ENCODE measurements at places on chromosomes 3 and 15.

GRCh38 chr15:56972426-56972825, 54.0 kb downstream of the TCF12 start:
- DNase-seq = no peak

- DNase-seq = no peak
Measured at GRCh38 chr3:13686367-13687160, 137.6 kb downstream of the FBLN2 start.

DNA sequence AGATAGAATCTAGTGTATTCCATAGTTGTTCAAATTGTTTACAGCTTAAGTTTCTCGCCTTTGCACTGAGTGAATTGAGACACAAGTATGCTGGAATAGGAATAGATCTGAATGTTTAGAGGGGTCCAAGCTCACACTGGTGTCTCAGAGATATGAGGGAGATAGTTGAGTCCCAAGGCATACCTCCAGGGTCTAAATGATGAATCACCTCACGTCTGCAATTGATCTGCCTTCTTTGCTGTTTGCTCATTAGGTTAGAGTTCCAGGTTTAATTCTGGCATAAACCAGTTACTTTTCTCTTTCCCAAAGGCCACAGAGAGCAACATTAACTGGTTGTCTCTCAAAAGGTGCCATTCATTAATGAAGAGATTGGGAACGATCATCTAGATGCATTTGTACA, 106.3 kb upstream of the MME start:
- DNase-seq = no peak

- no peak for DNase-seq
Measured at GRCh38 chr3:8932507-8932906, 30.8 kb downstream of the RAD18 start.

GRCh38 chr15:36590838-36591237, 11.4 kb downstream of the CDIN1 start:
- DNase-seq = no peak

DNA sequence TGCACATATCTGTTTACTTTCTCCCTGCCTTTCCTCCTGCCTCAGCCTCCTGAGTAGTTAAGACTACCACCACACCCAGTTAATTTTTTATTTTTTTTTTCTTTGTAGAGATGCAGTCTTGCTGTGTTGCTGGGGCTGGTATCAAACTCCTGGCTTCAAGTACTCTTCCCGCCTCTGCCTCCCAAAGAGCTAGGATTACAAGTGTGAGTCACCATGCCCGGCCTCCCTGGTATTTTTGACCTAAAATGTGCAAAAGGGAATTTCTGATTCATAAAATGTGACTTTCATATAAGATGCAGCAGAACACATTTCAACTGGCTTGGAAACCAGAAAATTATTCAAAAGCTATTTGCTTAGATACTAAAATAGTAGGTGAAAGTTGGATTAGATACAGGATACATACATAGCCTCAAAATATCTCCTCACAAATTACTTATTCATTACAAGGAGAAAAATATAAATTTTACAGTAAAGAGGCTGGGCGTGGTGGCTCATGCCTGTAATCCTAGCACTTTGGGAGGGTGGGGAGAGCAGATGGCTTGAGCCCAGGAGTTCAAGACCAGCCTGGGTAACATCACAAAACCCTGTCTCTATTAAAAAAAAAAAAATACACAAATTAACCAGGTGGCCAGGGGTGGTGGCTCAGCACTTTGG, 32.0 kb downstream of the MAP4 start:
- DNase-seq = no peak

DNA sequence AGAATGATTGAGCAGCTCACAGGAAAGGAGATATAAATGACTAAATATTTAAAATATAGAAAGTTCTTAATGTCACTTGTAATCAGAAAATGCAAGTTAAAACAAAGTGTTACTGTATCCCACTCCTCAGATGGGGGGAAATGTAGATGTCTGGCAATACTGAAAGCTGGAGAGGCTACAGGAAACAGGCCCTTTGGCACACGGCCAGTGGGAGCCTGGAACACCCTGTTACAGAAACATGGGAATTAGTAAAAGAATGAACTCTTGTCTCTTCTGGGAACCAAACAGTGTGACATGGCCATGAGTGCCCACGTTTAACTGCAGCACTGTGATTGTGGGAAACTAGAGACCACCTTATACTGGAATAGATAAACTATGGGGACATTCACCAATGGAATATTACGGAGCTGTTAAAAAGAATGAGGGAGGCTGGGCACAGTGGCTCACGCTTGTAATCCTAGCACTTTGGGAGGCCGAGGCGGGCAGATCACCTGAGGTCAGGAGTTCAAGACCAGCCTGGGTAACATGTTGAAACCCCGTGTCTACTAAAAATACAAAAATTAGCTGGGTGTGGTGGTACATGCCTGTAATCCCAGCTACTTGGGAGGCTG, 50.2 kb downstream of the CDCP1 start:
- no peak for DNase-seq

DNA sequence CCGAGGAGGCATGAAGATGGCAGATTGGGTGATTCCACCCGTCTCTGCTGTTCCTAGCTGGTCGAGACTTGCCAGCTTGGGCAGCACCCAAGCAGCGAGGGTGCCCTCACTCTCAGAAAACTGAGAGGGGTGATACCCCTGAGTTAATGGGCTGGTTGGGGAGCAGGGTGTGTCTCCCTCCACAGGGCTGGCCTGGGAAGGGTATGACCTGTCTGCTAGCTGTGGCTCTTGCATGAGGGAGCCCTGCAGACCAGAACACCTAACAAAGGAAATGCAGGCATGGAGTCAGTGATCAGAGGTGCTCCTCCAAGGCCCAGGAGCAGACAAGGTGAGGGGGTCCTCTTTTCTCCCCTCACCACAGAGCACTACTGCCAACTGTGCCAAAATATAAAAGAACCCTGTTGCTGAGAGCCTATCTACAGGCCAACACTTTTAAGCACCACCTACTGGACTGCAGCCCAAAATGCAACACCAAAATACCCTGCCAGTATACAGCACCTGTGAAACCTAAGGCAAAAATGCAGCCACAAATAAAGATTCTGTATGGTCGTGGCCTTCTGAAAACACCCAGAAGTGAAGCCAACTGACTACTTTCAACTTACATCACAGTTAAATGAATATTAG, 35.8 kb upstream of the PPM1L start:
- DNase-seq = no peak

DNA sequence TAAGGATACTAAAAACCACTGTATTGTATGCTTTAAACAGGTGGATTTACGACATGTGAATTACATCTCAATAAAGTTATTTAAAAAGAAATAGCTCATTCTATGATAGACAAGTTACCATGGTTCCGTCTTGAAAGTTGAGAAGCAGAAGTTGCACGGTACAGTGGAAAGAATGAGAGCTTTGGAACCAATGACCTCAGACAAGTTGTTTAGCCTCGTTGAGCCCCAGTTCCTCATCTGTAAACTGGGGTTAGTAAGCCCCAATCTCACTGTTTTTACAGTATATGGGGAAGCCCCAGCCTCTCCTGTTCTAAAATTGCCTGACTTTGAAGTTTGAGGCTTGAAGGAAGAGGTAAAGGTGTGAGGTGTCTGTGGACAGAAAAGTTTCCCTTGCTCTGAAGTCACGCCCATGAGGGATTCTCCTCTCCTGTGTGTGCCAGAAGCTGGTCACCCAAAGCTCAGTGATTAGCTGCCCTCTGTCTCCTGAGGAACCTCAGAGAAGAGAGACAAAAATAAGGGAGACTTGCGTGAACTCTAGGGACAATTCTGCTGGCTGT, 10.0 kb downstream of the CRYGS start:
- no peak for DNase-seq

- no peak for DNase-seq
Measured at GRCh38 chr3:79424811-79425210, 343.0 kb downstream of the ROBO1 start.
